ENCODE measurements at places on chromosomes 5 and 9.

DNA sequence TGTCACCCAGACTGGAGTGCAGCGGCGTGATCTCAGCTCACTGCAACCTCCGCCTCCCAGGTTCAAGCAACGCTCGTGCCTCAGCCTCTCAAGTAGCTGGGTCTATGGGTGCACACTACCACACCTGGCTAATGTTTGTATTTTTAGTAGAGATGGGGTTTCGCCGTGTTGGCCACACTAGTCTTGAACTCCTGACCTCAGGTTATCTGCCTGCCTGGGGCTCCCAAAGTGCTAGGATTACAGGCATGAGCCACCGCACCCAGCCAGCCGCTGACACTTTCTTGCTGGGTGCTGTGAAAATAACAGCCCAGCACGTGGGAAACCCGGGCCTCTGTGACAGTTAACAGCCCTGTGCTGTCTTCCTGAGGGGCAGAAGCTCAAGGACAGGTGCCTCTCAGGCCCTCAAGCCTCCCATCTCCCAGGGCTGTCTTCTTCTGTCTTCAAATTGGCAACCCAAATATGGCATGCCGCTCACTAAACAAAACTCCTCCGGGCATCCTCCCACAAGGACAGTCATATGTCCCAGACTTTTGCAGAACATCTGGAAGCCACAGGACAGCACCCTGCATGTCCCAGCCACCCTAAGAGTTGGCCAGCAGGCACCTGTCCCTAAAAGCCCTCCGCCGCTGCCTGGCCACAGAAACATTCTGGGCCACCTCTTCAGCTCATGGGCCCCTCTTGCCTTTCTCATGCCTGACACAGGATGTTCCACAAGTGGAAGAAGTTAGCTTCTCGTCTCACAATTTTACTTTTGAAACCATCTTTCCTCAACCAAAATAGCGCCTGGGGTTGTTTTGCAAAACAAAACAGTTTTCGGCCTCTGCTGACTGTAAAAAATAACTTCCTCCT lies 233.6 kb downstream of the SYK start:
- no peak for DNase-seq

DNA sequence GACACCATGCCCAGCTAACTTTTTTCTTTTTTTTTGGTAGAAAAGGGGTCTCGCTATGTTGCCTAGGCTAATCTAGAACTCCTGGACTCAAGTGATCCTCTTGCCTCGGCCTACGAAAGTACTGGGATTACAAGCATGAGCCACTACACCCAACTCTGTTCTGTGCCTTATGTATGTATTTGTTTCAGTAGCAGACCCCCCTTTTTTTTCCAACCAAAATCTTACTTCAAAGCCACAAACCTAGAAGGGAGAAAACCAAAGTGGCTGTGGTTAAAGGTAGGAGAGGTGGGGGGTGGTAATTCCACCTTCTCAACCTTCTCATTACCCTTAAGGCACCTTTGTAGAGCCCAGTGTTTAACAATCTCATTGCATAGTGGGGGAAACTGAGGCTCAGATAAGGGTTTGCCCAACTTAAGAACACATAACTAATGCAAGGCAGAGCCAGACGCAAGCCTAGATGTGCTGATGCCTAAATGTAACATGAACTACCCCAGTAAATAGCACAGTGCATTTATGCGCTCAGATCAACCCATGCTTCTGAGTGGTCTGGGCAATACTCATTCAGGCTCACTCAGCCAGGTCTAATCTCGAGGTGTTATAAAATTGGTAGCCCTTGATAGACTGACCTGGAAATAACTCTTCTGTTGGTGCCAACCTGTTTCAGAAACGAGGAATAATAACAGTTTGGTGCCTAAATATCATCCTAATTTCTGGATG lies 33.0 kb downstream of the ITK start:
- DNase-seq, result no peak

GRCh38 chr9:117344892-117345660 lies 69.8 kb downstream of the ASTN2 start:
- peak; percentile 86 for DNase-seq

- no peak for DNase-seq
Observed at GRCh38 chr9:23522952-23523351, 303.1 kb downstream of the ELAVL2 start.

DNA sequence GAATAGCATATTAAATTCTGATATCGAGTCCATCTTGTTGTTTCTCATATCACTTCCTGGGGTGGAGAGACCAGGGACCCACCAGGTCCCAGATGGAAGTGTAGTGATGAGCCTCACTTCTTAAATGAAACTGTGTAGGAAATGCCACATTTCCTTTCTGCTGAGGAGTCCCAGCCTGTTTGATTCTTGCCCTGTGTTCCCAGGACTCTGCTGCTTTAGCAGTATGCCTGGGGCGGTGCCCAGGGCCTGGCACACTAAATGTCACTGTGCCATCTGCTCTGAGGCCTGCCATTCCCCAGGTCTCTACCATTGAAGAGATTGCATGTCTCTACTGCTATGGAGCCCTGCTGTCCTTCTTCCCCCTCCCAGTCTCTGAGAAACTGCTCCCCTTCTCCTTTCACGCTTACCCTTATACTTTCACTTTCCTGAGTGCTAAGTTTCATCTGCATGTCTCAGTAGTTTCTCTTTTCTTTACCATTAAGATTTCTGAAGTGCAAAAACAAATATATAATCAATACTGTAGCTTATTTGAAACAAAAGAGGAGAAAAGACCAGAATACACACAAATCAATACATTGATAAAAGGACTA lies 260.4 kb downstream of the GABRB2 start:
- no peak for DNase-seq

GRCh38 chr9:18438300-18438925 lies 35.5 kb upstream of the ADAMTSL1 start:
- DNase-seq, result peak; percentile 56

GRCh38 chr5:6399980-6400910 lies 21.9 kb upstream of the MED10 start:
- peak; percentile 27 for DNase-seq

DNA sequence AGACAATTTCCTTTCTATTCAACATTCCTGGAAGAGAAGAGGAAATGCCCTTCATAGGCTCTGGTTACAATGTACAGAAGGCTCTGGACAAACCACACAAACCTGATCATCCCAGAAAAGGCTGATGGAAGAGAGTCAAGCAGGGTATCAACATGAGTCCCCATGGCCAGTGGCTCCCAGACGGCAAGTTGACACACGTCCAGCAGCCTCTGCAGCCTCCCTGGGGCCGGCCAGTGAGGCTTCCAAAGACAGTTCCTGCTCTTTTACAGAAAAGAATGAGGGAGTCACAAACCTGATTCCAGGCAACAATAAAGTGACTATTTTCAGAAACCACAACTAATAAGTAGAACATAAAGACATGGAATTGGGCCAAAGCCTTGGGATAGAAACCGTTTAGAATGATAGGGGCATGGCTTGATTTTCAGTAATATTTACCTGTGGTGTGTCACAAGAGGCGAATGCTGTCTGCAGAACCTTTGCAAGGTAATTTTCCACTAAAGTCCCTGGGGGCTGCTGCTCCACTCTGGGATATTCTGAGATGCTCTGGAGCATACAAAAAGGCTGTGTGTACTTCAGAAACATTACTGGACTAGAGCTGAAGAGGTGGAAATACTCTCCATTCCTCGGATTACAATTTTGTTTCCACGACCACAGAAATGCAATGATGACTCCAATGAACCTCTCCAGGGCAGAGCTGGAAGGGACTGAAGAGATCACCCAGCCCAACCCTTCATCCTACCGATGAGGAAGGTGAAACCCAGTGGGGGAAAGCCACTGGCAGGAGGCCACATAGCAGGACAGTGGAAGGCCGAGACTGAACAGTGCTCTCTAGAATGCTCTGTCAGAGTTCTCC lies 10.4 kb downstream of the MED27 start:
- DNase-seq, result peak; percentile 81

GRCh38 chr5:36607114-36607571 lies 737 bp downstream of the SLC1A3 start:
- peak; percentile 50 for DNase-seq

GRCh38 chr9:132384376-132384775 lies 22.3 kb downstream of the TTF1 start:
- DNase-seq, result no peak

DNA sequence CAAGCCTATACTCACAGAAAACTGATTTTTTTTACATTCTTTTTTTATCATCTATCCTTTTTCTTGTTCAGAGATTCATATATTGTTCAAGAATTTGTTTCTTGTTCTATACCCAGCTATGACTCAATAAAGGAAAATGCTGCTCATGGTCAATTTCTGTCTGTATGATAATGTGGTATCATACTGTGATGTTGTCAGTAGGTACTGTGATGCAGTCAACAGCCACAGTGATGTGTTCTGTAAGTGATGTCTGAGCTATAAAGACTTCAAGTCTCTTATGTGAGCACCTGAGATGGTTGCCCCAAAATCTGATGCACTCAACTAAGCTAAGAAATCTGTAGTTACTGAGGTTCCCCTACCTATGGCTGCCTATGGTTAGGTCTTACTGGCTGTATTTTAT lies 294.2 kb upstream of the GRIN3A start:
- DNase-seq, result no peak

- no peak for DNase-seq
Observed at GRCh38 chr5:176733406-176734262, 76.7 kb upstream of the UNC5A start.

DNA sequence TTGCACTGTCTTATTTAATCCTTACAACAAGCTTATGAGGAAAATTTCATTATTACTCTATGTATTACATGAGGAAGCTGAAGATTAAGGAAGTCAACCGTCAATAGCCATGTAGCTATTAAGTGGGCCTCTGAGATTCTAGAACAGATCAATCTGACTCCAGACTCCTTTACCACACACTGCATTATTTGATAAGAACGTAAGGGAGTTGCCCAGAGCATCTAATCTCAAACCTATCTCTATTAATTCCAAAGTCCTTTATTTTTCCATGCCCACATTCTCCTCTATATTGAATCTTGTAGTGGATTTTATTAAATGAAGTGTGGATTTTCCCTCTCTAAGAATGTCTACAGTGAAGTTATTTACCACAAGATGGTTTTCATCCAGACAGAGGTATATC lies 118.2 kb upstream of the MTAP start:
- no peak for DNase-seq

- DNase-seq, result peak; percentile 39
Observed at GRCh38 chr5:129906177-129906887, 2.1 kb downstream of the CHSY3 start.

DNA sequence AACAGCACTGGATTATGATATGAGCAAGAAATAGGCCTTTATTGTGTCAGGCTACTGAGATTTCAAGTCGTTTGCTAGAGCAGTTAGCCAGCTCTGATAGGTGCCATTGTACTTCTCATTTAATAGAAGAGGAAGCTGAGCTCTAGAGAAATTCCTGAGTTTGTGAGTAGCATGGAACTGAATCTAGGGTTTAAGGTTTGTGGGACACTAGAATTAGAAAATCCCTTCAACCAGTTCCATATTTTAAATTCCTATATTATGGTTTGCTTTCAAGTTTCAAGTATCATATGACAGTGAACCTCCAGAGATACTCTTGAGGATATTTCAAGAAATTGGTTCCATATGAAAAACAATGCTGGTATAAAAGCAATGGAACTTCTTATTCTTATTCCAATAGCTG lies 87.6 kb downstream of the ANKRD55 start:
- no peak for DNase-seq

- DNase-seq, result peak; percentile 9
Observed at GRCh38 chr9:6024035-6024554, 8.7 kb upstream of the RANBP6 start.

DNA sequence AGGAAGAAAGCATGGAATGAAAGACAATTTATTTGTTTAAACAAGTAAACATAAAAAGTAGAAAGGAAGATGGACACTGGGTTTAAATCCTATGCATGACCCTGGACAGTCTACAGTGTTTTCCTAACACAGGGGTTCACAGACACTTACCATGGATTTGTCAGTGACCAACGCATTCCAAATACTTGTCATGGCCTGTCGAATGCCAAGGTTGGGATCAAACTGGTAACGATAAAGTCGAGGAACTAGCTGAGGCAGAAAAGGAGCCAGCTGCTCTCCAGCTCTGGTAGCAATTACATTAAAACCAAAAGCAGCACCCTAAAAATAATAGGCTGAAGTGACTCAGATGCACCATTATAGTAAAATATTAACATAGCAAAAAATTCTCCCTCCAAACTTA lies 59.4 kb upstream of the OR2K2 start:
- DNase-seq, result no peak

DNA sequence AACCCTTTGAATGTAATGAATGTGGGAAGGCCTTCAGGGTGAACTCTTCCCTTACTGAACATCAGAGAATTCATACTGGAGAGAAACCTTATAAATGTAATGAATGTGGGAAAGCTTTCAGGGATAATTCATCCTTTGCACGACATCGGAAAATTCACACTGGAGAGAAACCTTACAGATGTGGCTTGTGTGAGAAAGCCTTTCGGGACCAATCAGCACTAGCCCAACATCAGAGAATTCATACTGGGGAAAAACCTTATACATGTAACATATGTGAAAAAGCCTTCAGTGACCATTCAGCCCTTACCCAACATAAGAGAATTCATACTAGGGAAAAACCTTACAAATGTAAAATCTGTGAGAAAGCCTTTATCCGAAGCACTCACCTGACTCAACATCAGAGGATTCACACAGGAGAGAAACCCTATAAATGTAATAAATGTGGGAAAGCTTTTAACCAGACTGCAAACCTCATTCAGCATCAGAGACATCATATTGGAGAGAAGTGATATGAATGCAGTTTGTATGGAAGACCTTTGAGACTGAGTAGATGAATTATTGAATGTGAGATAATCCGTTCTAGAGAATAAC lies 24.6 kb downstream of the ZNF454 start:
- DNase-seq, result no peak

- DNase-seq, result no peak
Observed at GRCh38 chr9:89483592-89484474, 14.1 kb downstream of the SEMA4D start.

GRCh38 chr5:96881511-96882115 lies 5.3 kb downstream of the ERAP2 start:
- peak; percentile 90 for DNase-seq

DNA sequence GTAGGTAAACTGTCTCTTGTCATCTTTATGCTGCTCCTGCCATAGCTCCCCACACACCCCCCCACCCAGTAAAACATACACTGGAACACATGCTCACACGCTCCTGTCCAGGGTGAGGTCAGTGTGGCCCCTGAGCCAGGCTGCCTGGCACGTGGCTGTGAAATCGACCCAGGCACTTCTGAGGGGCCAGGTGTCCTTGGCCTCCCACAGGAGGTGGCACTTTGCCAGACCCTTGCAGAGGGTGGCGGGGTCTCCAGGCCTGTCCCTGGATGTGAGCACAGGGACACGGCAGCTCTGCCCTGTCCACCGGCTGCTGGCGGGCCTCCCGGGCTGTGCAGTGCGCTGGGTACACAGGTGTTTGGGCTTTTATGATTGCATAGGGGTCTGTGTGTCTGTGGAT lies 10.0 kb upstream of the CRB2 start:
- no peak for DNase-seq
